Natural killer cell treated with Interleukin-12 subunit alpha and Interleukin-12 subunit beta and Interleukin-15 and Interleukin-18, amount 100 ng/mL, for 72 hours (primary cell): ENCODE measurements at places on chromosomes 12 and 14. TPM values are rescaled to one million over a fixed set of nuclear protein-coding genes. Genes with fewer than 3 reads are reported as not detected.

Gene HNRNPA1
- 997 TPM for total RNA-seq

Gene NANOG
- not detected for total RNA-seq

Gene AKAP6
- total RNA-seq = 0.31 TPM

- DNase-seq = no peak
Observed at GRCh38 chr12:77686760-77687159, 143.9 kb upstream of the NAV3 start.

GRCh38 chr12:88228720-88229119, 86.6 kb downstream of the TMTC3 start:
- DNase-seq = no peak

DNA sequence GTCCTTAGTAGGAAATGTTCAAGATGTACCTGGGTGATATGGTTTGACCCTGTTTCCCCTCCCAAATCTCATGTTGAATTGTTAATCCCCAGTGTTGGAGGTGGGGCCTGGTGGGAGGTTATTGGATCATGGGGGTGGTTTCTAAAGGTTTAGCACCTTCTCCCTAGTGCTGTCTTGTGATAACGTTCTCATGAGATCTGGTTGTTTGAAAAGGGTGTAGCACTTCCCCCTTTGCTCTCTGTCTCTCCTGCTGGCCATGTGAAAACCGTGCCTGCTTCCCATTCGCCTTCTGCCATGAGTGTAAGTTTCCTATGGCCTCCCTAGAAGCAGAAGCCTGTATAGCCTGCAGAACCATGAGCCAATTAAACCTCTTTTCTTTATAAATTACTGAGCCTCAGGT, 353.0 kb upstream of the SFSWAP start:
- DNase-seq = no peak

GRCh38 chr14:38127784-38128183, 79.9 kb upstream of the SSTR1 start:
- DNase-seq = no peak

- DNase-seq = no peak
Observed at GRCh38 chr12:4858386-4858785, 51.3 kb upstream of the KCNA1 start.

DNA sequence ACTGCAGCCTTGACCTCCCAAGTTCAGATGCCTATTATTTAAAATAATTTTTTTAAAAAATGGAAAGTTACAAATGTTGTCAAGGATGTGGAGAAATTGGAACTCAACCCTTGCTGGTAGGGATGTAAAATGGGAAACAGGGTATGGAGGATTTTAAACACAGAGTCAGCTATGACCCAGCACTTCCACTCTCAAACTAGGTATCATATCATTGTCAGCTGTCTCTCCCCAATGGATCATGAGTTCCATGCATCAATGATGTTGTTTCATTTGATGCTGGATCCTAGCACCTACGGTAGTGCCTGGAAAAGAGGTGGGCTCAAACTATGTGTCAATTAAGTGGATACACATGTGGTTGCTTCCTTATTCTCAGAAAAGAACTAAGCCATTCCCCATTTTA, 150.9 kb downstream of the RIMBP2 start:
- DNase-seq = no peak

DNA sequence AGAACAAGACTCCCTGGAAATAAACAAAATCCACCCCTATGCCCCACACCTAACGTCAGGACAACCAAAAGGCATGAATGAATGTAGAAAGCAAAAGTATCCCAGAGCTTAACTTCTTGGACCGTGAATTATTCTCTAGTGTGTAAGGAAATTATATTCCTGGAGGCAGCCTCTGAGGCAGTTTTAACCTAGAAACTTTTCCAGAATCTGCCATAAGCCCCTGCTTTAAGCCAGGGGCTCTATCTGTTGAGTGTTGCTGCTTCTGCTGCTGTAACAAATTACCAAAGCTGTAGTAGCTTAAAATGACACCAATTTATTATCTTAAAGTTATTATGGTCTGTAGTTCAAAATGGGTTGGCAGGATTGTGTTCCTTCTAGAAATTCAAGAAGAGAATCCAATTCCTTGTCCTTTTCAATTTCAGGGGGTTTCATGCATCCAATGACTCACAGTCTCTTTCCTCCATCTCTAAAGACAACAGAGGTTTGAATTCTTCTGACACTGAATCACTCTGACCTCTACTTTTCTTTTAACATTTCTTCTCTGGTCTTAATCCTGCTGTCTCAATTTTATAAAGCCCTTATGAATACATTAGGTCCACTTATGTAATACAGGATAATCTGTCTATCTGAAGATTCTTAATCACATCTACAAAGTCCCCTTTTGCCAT, 242.7 kb downstream of the ATXN7L3B start:
- no peak for DNase-seq

- DNase-seq = no peak
Observed at GRCh38 chr12:46391630-46392029, 19.1 kb upstream of the SLC38A2 start.

GRCh38 chr14:89348722-89349121, 68.3 kb downstream of the FOXN3 start:
- no peak for DNase-seq

- no peak for DNase-seq
Observed at GRCh38 chr12:107396991-107397390, 288.6 kb upstream of the PWP1 start.

DNA sequence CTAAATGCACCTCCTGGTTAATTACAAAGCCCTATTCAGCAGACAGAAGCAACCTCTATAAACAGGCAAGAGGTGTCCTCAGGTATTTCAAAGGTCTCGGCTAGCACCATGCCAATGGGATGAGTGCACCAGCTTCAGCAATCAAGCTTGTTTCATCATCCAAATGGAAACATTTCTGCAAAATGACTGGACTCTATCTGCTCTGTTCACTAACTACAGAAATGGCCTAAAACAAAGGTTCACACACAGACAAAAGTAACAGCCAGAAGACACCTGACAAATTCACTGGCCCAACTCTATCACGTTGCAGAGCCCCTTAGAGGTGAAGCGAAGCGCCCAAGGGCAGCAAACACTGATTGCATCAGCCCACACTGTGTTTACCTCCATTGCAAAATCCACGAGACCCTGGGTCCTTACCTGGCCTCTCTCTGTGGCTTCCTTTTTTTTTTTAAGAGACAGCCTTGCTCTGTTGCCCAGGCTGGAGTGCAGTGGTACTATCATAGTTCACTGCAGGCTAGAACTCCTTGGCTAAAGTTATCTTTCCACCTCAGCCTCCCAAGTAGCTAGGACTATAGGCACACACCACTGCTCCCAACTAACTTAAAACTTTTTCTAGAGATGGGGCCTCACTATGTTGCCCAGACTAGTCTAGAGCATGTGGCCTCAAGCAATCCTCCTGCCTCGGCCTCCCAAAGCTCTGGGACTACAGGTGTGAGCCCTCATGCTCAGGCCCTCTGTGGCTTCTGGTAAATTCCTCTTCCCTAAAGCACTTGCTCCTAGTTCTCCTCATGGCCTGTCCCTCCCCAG, 8.5 kb upstream of the SYNE3 start:
- DNase-seq = no peak

- no peak for DNase-seq
Observed at GRCh38 chr12:104939089-104939488, 19.0 kb downstream of the SLC41A2 start.
